ENCODE measurements at places on chromosomes 1 and 21.
A peak's percentile ranks its signal among the peaks of the same experiment; 100 is the strongest.

DNA sequence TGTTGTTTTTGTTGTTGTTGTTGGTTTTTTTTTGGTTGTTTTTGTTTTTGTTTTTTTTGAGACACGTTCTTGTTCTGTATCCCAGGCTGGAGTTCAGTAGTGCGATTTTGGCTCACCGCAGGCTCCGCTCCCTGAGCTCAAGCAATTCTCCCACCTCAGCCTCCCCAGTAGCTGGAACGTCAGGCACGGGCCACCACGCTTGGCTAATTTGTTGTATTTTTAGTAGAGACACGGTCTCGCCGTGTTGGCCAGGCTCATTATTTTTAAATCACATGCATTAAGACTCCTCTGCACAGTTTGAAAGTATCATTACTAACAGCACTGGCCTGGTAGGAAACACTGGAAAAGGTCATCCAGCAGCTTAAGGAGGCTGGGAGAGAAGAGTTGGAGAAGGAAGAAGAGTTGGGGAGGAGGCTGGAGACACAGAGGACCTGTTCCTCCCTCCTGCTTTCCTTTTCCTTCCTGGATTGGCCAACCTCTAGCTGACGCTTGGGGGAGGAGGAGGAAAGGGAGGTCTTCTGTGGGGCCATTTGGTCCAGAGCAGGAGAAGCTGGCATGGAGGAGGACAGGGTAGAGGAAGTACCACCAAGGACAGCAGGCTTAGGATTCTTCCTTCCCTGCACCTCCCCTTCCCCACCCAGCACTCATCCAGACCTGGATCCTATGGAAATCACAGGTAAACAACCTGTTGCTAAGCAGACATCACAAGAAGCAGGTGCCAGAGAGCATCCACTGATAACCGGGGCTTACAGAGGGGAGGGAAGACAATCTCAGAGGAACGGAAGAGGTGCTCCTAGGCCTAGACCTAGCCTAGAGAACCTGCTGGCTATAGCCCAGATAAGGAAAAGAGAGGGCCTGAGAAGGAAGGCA is 71.9 kb upstream of the GOLT1A start:
- H3K4me1 ChIP-seq = peaks cover 53% of the 10 kb centered on the region
- no peak for DNase-seq
- no peak overlapping the region for H3K4me3 ChIP-seq

GRCh38 chr1:200423235-200423634 is 13.4 kb upstream of the ZNF281 start:
- no peak for DNase-seq
- H3K27ac ChIP-seq = no peak overlapping the region
- H3K4me3 ChIP-seq = no peak overlapping the region

DNA sequence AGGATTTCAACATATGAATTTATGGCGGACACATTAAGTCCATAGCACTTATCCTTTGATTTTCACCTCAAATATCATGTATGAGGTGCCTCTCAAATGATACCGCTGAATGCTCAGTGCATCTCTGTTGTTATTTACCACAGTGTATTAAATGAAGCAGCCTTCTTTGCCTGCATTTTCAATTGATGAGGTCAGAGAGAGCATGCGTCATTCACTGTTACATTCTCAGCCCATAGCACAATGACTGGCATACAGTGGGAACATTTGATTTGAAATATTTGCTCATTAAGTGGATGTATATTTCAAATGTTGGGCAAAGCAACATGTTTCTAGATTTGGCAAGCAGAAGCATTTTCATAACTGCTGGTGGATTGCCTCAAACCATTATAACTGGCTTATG is 45.7 kb downstream of the LRRC7 start:
- H3K4me3 ChIP-seq = no peak overlapping the region
- DNase-seq = no peak
- H3K27ac ChIP-seq = no peak overlapping the region
- no peaks in the 10 kb centered on the region for H3K4me1 ChIP-seq
- H3K27me3 ChIP-seq = peaks cover 2% of the 10 kb centered on the region

DNA sequence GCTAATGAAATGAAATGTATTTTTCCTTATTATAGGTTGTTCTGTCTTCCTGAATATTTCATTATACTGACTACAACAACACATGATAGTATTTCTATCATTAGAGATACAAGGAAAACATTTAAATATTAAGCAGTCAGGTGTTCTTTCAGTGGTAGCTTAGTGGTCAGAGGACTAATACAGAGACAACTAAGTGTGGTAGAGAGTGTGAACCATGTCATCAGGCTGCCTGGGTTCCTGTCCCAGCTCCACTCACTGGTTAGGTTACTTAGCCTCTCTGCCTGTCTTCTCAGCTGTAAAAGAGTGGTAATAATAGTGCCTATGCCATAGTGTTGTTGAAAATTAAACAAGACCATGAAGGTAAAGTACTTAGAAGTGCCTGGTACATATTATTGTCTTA is 3.9 kb downstream of the UAP1 start:
- no peak for DNase-seq
- H3K4me1 ChIP-seq = peaks cover 21% of the 10 kb centered on the region
- H3K27ac ChIP-seq = no peak overlapping the region

DNA sequence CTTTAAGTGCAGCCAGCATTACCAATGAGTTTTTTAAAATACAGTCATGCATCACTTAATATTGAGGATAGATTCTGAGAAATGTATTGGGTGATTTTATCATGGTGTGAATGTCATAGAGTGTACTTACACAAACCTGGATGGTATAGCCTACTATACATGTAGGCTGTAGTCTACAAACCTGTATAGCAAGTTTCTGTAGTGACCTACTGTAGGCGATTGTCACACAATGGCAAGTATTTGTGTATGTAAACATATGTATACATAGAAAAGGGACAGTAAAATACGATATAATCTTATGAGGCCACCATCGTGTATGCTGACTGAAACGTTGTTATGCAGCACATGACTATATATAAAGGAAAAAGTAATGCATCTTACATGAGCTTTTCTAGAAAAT is 48.2 kb downstream of the RPE65 start:
- H3K36me3 ChIP-seq = no peaks in the 10 kb centered on the region
- H3K4me1 ChIP-seq = no peaks in the 10 kb centered on the region
- H3K27me3 ChIP-seq = peaks cover 17% of the 10 kb centered on the region
- no peak overlapping the region for H3K4me3 ChIP-seq
- no peak overlapping the region for H3K27ac ChIP-seq

- H3K27ac ChIP-seq = no peak overlapping the region
- no peaks in the 10 kb centered on the region for H3K4me1 ChIP-seq
- no peak overlapping the region for H3K4me3 ChIP-seq
- peaks cover 32% of the 10 kb centered on the region for H3K27me3 ChIP-seq
- no peak for DNase-seq
- no peaks in the 10 kb centered on the region for H3K36me3 ChIP-seq
Observed at GRCh38 chr1:181354865-181355264, 128.5 kb upstream of the CACNA1E start.

- H3K27me3 ChIP-seq = no peaks in the 10 kb centered on the region
- H3K4me1 ChIP-seq = peaks cover 3% of the 10 kb centered on the region
Observed at GRCh38 chr1:7745783-7746182, 25.3 kb upstream of the VAMP3 start.

DNA sequence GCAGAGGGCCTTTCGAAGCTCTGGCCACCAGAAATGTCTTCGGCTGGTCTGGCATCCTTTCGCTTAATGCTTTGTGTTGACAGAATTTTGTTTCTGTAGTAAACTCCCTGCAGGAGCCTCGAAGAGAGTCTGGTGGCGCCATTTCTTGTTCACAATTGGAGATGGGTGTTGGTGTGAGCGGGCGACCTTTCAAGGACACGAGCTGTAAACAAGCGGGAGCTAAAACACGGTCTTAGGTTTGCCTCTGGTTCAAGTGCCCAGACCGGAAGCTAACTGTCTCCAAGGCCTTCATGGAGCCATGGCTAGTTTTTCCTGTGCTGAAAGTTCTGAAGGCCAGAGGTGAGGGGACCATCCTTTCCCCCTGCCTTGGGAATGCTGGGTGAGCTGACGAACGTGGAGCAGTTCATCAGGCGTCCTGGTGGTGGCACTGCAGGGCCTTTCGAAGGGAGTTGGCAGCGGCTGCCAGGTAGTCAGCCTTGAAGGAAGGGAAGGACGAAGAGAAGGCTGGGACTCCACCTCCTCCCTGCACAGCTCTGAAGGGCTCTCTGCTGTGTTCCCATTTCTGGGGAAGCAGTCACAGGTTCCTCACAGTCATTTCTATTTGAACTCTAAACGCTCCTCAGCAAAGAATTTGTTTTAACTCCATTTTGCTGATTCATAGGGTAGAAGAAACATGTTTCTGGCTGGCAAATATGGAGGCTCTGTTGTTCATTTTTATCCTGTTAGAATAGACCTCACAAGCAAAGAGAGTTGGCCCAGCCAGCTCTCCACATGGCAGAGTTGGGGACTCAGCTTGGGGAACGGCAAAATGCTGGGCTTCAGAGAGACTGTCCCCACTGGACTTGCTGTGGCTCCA is 35.2 kb downstream of the URB2 start:
- H3K36me3 ChIP-seq = peaks cover 10% of the 10 kb centered on the region
- no peak overlapping the region for H3K27ac ChIP-seq
- H3K27me3 ChIP-seq = no peaks in the 10 kb centered on the region
- no peak overlapping the region for H3K4me3 ChIP-seq
- peak; percentile 85 for DNase-seq

GRCh38 chr1:42312576-42313212 is 22.3 kb downstream of the FOXJ3 start:
- no peak overlapping the region for H3K4me3 ChIP-seq
- H3K36me3 ChIP-seq = peaks cover 12% of the 10 kb centered on the region
- H3K27me3 ChIP-seq = no peaks in the 10 kb centered on the region
- peak overlapping the region; percentile 48 for H3K27ac ChIP-seq

DNA sequence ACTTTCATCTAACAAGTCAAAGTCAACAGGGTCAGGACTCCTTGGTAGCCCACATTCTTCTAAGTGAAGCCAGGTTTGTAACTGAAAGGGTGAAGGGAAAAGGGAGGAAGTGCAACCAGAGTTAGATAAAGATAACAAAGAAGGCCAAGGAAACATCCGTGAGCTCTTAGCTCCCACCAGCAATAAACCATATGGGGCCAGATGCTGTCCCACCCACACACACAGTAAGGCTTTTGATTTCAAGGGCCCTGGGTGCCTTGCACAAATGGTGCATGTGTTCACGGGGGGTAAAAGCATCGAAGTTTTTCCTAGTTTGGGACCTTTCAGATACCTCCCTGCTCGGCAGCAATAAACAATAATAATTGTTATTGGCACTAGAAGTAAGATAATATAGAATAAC is 5.1 kb upstream of the TIAM1 start:
- peaks cover 35% of the 10 kb centered on the region for H3K4me1 ChIP-seq
- DNase-seq = no peak
- no peak overlapping the region for H3K27ac ChIP-seq
- H3K27me3 ChIP-seq = peaks cover under 1% of the 10 kb centered on the region

DNA sequence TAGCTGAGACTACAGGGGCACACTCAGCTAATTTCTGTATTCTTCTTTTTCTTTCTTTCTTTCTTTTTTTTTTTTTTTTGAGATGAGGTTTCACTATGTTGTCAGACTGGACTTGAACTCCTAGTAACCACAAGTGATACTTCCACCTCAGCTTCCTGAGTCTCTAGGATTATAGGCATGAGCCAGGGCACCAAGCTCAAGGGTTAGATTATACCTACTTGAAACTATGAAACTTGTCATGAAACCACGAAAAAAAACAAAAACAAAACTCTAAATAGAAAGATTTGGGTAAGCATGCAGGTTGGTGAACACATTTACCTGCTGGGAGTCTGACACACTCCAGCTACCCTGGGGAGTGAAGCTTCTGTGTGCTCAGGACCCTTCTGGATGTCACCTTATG is 2250.4 kb downstream of the MRPL39 start:
- no peak overlapping the region for H3K4me3 ChIP-seq
- no peaks in the 10 kb centered on the region for H3K36me3 ChIP-seq
- DNase-seq = no peak

Data from mesothelial cell of epicardium (in vitro differentiated cells).